Activated T-cell treated with anti-CD3 and anti-CD28 coated beads, Interleukin-2, amount 50 U/mL, for 48 hours (primary cell): ENCODE measurements at places on chromosomes 2 and 18.

- DNase-seq = no peak
Measured at GRCh38 chr18:53909668-53910067, 314.8 kb downstream of the MBD2 start.

- DNase-seq = no peak
Measured at GRCh38 chr2:166373105-166373504, 2.6 kb downstream of the SCN9A start.

DNA sequence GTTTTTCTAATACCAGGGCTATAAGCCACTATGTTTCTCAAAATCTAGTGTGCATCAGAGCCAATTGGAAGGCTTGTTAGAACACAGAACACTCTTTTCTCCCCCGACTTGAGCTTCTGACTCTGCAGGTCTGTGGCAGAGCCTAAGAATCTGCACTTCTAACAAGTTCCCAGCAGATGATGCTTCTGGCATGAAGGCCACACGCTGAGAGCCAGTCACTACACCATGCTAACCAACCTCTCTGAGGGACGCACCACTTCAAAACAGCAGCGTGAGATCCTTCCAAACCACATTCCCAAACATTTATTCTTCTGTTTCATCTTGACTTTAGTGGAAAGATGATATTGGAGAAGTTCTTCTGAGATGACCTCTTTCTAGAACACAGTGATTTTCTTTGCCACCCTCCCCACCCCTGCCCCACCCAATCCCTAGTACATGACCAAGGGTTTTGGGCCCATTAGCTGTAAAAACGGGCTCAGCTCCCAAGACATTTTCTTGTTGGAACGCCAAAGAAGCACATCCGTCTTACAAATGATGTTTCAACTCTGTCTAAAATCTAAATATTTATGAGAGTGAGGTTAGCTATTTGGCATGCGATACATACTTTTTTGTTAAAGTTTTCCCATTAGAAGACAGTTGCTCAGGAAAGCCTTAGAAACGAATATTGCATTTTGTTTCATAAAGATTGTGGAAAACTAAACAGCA, 391.9 kb downstream of the TMEM182 start:
- no peak for DNase-seq

- no peak for DNase-seq
Measured at GRCh38 chr2:69102041-69102593, 89.1 kb downstream of the ANTXR1 start.

GRCh38 chr2:146776596-146776995, 1068.2 kb upstream of the ACVR2A start:
- DNase-seq = no peak

DNA sequence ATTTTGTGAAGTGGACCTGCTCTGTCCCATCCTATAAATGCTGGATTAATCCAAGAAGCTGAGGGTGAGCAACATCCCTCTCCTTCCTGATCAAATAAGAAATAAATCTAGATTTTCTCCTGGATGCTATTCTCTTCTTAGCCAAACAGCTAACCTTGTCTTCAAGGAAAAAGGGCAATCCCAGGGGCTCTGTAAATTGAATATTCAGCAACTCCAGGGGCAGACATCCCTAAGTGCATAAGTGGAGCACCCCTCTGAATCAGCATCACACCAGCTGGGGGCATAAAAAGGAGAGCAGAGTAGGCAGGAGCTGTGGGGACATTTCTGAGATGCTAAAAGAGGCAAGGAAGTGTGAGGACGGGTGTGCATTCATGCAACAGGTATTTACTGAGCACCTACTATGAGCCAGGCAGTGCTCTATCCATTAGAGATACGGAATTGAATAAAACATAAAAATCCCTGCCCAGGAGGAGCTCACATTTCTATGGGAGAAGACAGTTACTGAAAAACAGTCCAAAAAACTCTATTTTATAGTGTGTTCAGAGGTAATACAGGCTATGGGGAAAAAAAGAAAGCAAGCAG, 2.8 kb upstream of the STEAP3 start:
- DNase-seq = no peak

DNA sequence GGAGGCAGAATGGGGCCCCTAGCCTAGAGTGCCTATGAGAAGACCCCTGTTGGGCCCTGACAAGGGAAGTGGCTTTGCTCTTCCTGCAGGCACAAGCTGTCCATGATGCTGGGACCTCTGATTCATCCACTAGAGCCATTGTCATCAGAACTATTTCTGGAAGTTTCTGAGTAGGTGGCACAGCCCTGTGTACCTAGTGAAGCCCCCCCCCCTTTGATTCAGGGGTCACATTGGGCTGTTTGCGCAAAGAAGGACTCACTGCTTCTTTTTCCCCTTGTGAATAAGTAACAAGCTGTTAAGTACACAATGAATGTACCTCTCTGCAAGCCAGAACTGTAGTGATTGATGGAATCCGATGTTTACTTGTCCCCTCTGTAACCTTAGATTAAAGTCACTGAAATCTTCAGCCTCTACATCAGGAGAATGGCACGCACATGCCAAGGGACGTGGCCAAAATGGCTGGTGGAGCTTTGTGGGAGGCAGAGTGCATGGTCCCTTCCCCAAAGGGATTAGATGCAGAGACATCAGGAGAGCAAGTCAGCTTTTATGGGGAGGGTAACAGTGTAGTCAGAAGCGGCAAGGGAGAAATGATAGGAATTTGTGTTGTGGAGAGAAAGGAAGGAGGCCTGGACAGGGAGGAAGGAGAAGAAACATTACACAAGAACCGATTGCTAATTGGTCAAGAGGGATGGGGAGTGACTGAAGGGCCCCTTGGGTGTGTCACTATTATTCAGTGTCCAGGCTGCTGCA, 267.6 kb upstream of the RAB12 start:
- DNase-seq = no peak

DNA sequence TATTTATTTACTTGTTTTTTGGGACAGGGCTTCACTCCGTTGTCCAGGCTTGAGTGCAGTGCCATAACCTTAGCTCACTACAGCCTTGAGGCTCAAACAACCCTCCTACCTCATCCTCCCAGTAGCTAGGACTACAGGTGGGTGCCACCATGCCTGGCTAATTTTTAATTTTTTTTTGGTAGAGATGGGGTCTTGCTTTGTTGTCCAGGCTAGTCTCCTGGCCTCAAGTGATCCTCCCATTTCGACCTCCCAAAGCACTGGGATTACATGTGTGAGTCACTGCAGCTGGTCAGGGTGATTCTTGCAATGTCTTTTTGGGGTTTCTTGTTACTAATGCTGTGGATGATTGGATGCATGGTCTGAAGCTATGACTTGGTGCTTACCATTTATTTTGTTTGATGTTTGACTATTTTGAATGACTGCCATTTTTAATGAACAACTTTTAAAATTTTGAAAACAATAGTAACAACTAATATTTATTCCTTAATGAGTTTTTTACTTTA, 6.5 kb downstream of the CERS6 start:
- DNase-seq = no peak

GRCh38 chr2:45626387-45627221, 15.5 kb upstream of the SRBD1 start:
- DNase-seq = no peak

GRCh38 chr2:215567504-215567903, 131.6 kb upstream of the FN1 start:
- DNase-seq = no peak

GRCh38 chr2:101479810-101480209, 4.9 kb upstream of the RFX8 start:
- DNase-seq = no peak

DNA sequence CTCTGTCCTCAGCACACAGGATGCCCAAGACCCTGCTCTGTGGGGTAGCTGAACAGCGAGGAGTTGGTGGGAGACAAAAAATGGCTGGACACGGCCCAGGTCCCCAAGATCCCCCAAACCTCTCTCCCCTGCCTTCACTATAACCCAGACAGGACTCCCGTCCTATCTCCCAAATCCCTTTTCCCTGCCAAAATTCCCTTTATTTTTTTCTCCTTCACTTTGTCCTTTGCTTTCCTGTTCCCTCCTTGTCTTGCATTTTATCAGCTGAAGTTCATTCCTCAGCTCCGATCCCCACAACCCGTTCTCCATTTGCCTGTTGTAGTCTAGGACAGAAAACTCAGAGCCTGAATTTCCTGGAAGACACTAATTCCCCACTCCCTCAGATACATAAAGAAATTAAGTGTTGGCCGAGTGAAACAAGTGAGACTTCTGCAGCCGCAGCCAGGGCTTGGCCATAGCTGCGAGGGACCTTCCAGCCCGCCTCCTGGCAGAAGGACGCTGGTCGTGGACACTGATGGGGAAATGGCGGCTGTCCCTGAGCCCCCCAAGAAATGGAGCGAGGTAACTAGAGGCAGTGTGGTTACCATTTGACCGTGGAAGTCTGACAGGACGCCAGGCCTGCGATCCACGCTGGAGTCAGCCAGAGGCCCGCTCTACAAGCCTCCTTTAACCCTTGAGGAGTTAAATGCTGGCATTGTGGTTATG, 173.6 kb downstream of the BCL2 start:
- DNase-seq = no peak

DNA sequence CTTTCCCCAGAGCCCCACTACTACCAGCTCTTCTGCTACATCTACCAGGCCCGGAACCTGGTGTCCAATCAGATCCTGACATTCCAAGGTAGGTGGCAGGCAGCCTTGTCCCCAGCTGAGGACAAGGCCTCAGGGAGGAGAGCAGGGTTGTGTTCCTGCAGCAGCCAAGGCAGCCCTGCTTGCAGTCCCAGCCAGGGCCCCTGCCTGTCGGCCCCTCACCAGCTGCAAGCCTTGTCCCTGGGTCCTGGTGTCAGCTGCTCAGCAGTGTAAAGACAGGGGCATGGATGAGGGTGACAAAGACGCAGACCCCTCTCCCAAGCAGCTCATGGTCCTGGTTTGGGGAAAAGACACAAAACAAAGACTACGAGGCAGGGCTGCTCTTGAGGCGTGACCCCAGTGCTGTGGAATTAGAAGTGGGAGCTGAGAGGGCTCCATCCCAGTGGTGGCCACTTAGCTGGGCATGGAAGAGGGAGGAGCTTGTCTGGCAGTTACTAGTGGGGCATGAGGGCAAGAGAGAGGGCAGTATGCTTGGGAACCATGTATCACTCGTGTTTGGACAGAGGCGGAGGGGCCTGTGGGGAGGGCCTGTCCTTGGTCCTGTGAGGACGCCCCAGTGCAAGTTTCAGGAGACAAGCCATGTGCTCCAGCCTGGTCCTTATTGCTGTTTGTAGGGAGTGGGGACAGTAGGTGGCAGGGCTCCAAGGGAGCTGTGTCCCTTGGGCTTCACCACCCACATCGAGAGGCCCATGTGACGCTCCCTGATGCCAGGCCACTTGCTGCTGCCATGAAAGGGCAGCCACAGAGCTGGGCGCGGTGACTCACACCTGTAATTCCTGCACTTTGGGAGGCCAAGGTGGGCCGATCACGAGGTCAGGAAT, 47.5 kb downstream of the LMAN2L start:
- no peak for DNase-seq
